Calu3 (cell line): ENCODE measurements at places on chromosomes 16 and 17. TPM values are rescaled to one million over a fixed set of nuclear protein-coding genes. Genes with fewer than 3 reads are reported as not detected.

DNA sequence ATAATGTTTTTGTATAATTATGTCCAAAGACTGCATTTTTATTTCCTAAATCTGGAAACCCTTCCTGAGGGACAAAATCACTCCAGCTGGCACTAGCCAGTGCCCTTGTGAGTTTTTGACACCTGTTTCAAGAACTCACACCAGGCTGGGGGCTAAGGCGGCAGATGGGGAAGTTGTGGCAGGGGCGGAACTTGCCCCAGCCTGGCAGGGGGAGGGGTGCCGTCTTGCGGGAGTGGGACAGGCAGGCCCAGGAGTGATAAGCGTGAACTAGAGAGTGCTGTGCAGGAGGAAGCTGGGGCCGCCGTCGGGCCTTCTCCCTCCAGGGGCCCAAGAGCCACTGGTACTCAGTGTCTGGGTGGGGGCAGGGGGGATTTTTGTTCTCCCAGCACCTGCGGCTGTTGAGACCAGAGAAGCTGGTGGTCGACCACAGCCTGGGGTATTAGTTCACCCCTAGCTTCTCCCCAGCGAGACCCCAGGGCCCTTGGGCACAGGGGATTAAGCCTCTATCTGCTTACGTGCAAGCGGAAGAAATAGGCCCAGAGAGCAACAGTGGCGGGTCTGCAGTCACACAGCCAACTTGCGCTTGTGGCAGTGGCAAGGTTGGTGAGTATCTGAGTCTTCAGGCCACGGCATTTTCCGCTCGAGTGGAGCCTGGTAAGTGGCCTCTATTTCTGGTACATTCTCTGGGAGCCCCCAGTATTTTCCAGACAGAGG, 40.2 kb upstream of the PLCG2 start:
- H3K27ac ChIP-seq = no peak overlapping the region
- H3K27me3 ChIP-seq = peaks cover 1% of the 10 kb centered on the region
- no peak for DNase-seq
- H3K36me3 ChIP-seq = no peaks in the 10 kb centered on the region
- H3K4me1 ChIP-seq = no peaks in the 10 kb centered on the region

DNA sequence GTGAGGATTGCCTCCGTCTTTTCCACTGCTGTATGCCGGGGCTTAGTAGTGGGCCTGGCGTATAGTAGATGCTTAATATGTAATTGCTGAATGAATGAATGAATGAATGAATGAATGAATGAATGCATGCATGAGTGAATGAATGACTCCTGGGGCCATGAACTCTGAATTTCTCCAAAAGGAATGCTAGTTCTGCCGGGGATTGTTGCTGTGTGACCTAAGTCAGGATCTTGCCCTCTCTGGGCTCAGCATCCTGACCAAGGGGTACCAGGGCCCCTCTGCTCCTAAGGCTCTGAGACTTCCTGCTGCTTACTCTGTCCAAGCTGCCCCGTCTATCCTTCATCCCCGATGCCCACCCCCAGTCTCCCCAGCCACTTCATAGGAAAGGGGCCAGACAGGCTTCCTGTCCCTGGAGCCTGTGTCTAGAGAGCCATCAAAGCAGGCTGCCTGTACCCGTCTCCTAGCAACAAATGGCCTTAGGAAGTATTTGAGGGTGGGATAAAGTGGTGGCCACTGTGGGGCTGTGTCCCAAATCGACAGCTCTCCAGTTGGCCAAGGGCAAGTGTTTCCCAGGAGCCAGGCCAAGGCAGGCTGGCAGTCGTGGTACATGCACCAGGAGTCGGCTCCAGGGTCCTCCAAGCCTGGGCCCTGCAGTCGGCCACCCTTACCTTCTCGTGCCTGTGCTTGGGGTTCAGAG, 11.6 kb upstream of the MPRIP start:
- H3K4me1 ChIP-seq = peaks cover 58% of the 10 kb centered on the region
- H3K36me3 ChIP-seq = peaks cover 26% of the 10 kb centered on the region
- H3K27ac ChIP-seq = peak overlapping the region; percentile 87
- no peak overlapping the region for H3K4me3 ChIP-seq
- H3K27me3 ChIP-seq = no peaks in the 10 kb centered on the region

- DNase-seq = no peak
- no peaks in the 10 kb centered on the region for H3K27me3 ChIP-seq
- H3K36me3 ChIP-seq = peaks cover 58% of the 10 kb centered on the region
- H3K4me1 ChIP-seq = peaks cover 42% of the 10 kb centered on the region
- H3K4me3 ChIP-seq = no peak overlapping the region
- no peak overlapping the region for H3K27ac ChIP-seq
These were observed 2.7 kb downstream of the LDAF1 start for GRCh38 chr16:21161211-21161610.

DNA sequence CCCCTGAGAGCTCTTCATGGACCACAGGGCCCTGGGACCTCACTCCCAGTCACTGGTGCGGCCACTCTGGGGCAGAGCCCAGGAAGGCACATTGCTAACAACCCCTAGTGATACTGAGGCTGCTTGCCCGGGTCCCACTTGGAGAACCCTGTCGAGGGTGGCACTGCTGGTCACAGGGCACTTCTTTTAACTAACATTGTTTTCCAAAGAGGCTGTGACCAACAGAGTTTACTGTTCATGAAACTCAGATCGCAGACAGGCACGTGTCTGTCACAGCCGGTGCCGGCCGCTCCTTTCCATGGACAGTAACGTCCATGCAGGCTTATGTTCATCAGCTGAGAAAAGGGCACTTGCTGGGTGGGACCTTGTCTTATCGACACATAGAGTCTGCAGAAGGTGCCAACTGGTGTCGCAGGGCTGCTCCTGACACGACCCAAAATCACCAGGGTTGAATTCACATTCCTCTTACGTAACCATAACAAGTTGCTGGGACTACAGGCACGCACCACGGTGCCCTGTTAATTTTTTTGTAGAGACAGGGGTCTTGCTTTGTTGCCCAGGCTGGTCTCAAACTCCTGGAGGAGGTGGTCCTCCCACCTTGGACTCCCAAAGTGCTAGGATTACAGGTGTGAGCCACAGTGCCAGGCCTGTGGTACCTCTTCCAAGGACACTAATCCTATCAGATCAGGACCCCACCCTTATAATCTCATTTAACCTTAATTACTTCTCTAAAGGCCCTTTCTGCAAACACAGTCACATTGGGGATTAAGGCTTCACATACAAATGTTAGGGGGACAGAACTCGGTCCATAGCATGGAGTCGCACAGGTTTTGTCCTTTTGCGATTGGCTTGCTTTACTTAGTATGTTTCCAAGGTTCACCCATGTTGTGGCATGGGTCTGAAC, 1.2 kb upstream of the ZC3H18 start:
- peaks cover 33% of the 10 kb centered on the region for H3K4me1 ChIP-seq
- peak overlapping the region; percentile 92 for H3K4me3 ChIP-seq
- H3K27ac ChIP-seq = peak overlapping the region; percentile 77

DNA sequence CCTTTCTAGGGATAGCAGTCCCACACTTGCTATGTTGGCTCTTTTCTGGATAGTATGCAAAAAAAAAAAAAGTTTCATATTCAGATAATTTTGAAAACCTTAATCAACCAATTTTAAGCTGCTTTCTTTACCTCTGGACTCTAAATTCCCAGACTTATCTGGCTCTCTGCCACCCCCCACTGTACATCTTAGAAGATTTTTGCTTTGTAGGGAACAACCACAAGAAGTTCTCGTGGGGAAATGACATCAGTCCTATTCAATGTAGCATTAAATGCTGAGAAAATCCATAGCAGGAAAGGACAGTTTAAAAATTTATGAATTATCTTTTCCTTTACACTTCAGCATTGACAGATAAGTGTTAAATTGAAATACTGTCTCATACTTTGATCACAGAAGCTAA, 562.7 kb upstream of the HSBP1 start:
- H3K36me3 ChIP-seq = no peaks in the 10 kb centered on the region
- H3K4me3 ChIP-seq = no peak overlapping the region
- DNase-seq = no peak
- H3K27me3 ChIP-seq = no peaks in the 10 kb centered on the region
- H3K27ac ChIP-seq = no peak overlapping the region

CCL14 gene
- not detected in 2 replicates for total RNA-seq

- no peak overlapping the region for H3K27ac ChIP-seq
- no peaks in the 10 kb centered on the region for H3K4me1 ChIP-seq
- no peaks in the 10 kb centered on the region for H3K36me3 ChIP-seq
These were observed 88.1 kb upstream of the ASIC2 start for GRCh38 chr17:33381201-33381600.

- H3K4me1 ChIP-seq = no peaks in the 10 kb centered on the region
- H3K27ac ChIP-seq = no peak overlapping the region
- DNase-seq = no peak
These were observed 78.5 kb downstream of the RAB11FIP4 start for GRCh38 chr17:31469959-31470358.

GRCh38 chr17:81702934-81703746, at the start of gene MRPL12:
TSS of gene MRPL12 (plus strand) at chr17:81703367. CDS start at chr17:81703502, 135 bp downstream.
- peaks cover 22% of the 10 kb centered on the region for H3K4me1 ChIP-seq
- H3K27ac ChIP-seq = peak within 1 kb of the TSS; percentile 98
- peak within 1 kb of the TSS; percentile 98 for H3K4me3 ChIP-seq
- DNase-seq = peak; percentile 91
